ENCODE measurements at places on chromosomes 3 and 15.

DNA sequence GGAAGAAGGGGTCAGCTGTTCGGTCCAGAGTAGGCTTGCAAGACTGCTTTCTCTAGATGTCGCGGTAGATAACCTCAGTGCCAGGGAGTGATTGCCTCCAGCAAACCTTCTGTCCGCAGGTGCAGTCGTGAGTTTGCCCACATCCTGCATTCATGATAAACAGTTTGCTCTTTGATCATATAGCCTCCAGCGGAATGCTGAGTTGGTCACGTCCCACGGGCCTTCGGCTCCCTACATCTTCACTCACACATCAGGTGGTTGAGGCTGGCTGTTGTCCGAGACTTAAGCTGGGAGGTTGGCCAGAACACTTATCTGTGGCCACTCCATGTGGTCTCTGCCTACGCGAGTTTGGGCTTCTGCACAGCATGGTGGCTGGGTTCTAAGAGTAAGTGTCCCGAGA is 62.1 kb upstream of the NR2C2 start:
- DNase-seq: no peak

- no peak for DNase-seq
Observed at GRCh38 chr3:67790043-67790442, 135.6 kb upstream of the SUCLG2 start.

- DNase-seq: no peak
Observed at GRCh38 chr3:76267851-76268380, 482.6 kb upstream of the ZNF717 start.

- no peak for DNase-seq
Observed at GRCh38 chr3:115697263-115698053, 74.1 kb downstream of the GAP43 start.

GRCh38 chr15:66165856-66166255 is 87.7 kb downstream of the MEGF11 start:
- DNase-seq: peak; percentile 56

DNA sequence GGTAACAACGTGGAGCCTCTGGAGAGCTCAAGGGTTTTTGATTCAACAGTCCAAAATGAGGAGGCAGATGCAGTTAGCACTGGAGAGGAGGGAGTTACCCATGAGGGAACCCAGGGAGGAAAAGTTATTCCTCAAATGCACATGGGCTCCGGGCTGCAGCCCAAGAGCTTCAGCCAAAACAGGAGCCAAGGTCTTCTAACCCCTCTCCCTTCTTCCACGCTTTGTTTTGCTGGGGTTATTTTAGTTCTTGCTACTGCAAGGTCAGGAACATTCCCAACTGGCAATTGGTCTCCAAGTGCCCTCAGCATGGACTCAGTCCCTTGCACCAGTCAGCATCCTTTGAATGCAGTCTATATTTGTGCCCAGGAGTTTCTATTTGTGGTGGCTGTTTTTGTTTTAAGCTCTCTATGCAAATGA is 90.0 kb downstream of the TGFBR2 start:
- DNase-seq: no peak

GRCh38 chr3:195032106-195032759 is 238.7 kb downstream of the XXYLT1 start:
- no peak for DNase-seq

- no peak for DNase-seq
Observed at GRCh38 chr3:73624821-73625665, at the start of gene PDZRN3. TSS of gene PDZRN3 (minus strand) at chr3:73624941.

GRCh38 chr3:169299129-169299528 is 364.4 kb downstream of the MECOM start:
- DNase-seq: no peak

DNA sequence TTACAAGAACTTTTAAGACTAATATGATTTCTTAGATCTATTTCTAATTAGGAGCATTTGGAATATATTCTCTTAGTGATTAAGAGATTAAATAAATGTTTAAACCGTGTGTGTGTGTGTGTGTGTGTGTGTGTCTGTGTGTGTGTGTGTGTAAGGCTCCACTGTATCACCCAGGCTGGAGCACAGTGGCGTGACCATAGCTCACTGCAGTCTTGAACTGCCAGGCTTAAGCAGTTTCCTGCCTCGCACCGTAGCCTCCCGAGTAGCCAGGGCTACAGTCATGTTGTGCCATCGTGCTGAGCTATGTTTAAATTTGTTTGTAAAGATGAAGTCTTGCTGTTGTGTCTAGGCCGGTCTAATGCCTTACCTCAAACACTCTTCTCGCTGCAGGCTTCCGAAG is 109.4 kb downstream of the KLHL25 start:
- DNase-seq: no peak

Measured in NCI-H2081 treated with DMSO at 0.1 percent for 48 hours (cell line).